ENCODE measurements at places on chromosomes 12 and 14.

DNA sequence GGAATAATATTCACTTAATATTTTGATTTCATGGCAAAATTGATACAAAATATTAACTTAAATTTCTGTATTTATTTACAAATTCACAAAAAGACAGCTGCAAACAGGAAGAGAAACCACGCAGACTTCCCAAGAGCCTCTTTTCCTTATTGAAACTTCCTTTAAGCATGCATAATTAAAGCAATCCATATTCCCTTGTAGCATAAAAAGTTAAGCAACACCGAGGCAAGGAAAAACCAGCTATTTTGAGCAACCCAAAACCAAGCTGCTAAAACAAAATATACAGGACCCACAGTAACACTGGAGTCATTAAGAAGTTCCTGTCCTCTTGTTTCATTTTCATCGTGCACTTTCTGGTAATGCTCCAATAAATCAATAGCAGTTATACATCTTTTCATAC, 58.0 kb downstream of the EEA1 start:
- no peak for DNase-seq

DNA sequence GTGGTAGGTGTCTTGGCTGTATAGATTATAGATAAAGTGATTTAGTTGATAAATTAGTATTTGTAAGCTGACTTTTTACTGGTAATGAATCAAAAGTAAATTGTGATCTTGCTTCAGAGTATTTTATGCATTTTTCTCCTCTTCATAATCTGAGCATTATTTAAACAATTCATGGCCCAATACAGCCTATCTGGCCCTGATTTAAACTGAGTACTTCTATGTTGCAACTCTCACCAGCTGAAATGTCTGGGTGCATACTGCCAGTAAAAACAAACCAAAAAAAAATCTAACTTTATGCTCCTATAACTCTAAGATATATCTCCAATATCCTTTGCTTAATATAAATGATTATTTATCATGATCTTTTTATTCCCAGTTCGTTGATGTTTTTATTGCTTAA, 86.6 kb downstream of the MIA2 start:
- no peak for DNase-seq

- no peak for DNase-seq
Measured at GRCh38 chr12:28027328-28027727, 54.8 kb upstream of the PTHLH start.

DNA sequence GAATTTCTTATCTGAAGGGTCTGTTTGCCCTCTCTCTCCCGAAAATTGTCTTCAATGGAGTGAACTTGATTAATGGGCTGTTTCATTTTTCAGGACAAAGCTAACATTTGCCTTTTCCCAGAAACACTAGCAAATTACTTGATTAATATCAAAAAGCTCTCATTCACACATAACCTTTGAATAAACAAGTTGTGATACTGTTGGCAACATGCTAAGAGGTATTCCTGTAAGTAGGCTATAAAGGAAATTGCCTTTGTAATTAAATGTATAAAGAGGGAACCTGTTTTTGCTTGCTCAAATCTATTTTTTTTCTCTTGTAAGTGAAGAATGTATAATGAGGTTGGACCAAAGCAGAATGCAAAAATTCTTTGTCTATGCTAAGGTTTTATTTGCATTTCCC, 457.2 kb downstream of the TMTC2 start:
- no peak for DNase-seq

DNA sequence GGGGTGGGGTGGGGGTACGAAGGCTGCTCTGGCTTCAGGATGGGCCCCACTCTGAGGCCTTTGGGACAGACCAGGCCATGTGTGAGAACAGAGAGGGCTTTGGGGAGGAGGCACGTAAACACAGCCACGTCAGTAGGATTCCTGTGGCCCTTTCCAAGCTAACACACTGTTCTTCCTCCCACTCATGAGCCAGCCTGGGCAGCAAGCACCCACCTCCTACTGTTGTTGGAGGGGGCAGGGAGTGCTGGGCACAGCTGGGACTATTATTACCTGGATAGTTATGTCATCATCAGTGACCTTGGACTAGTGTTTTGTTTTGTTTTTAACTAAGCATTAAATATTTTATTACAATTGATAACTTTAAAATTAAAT, 5.3 kb downstream of the CHGA start:
- DNase-seq: no peak

GRCh38 chr14:38786921-38787320, 316.1 kb downstream of the SEC23A start:
- DNase-seq: no peak

DNA sequence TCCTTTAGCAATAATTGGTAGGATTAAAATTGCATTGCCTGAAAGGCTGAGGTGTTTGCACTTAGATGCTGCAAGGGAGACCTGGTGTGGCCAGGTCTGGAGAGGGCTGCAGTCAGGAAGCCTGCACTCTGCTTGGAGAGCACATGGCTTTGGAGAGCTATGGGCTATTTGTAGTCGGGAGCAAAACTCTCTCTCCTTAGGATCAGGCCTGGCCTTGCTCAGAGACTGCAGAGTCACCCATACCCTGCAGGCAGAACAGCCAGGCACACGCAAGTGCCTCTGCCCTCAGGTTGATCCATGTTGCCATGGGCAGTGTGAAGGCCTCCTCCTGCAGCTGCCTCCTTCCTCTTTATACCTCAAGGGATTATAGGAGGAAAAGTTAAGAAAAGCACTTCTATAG, 26.8 kb downstream of the CKB start:
- DNase-seq: no peak

GRCh38 chr12:69925291-69925690, 100.3 kb downstream of the MYRFL start:
- DNase-seq: no peak

GRCh38 chr12:102851246-102851645, 65.8 kb downstream of the PAH start:
- DNase-seq: no peak

GRCh38 chr12:53226815-53227214, 5.2 kb downstream of the RARG start:
- DNase-seq: no peak

GRCh38 chr12:44979918-44980317, 71.0 kb downstream of the DBX2 start:
- no peak for DNase-seq

- no peak for DNase-seq
Measured at GRCh38 chr12:127282786-127283565, 984.0 kb upstream of the TMEM132C start.

DNA sequence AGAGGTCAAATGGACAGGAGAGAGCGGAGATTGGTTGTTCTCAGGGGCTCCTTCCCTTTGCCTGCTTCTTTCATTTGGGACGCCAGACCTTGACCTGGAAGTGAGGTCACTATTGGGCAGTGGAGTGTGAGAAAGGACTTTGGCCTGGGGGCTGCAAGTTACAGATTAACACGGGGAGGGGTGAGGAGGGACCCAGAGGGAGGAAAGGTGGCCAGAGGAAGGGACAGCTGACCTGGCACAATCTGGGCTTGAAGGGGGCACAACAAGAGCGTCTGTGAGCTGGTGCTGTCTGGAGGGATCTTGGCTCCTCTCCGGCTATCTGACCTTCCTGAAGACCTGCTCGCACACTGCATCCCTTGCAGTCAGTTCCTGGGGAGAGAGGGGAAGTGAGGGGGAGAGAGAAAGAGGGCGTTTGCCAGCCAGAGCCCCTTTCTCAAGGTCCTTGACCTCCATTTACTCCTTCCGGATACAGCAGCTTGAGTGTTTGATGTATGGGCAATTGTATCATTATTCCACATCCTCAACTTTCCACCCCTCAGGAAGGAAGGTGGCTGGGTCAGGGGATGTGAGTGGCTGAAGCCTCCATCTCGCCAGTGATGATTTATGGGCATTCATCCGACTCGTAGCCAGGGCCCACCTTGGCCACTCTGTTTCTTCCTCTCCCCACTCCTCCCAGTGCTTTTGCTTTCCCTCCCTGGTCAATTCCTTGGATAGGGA, 4.7 kb downstream of the RBP5 start:
- no peak for DNase-seq

DNA sequence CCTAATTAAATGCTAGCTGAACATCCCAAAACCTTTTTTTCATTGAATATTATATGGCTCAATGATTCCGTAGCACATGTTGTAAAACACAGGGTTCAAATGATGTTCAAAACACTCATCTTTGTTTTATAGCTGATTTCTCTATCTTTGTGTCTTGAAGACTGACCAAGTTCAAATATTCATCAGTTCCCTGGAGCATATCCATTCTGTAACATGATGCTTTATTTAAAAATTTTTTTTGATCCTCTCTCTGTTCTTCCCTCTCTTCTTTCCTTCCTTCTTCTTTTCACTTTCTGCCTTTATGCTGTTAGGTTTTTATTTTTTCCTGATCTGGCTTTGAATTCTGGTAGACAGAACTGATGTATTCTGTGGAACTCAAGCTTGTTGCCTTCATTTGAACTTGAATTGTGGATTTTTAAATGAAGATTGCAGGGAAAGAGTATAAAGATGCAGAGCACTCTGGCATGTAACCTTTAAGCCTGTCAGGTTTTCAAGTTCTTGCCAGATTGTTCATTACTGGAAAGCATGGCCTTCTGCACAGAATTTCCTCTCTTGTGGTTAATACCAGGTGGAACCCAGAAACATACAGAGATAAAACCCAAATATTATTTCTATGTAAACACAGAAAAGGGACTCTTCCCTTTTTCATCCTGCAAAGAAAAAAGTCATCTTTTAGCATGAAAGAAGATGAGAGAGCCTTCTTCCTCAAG, 39.5 kb downstream of the PROX2 start:
- DNase-seq: no peak

- DNase-seq: no peak
Measured at GRCh38 chr12:113083863-113084435, 27.4 kb downstream of the DTX1 start.

DNA sequence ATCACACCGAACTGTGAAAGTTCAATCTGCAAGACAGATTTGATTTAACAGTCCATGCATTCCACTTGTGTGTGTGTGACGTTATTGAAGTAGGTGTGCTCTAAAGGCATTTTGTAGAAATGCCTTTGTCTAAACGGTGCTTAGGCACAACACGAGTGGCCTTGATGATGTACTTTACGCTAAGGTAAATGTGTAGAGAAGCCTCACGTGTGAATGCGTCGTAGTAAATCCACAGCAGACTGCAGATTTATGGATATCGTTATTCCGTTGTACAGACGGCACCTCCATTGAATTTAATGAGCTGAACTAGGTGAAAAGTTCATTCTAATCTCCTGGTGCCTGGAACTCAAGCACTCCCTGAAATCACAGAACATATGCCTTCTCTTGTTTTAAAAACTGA, 202.8 kb upstream of the STXBP6 start:
- no peak for DNase-seq

- no peak for DNase-seq
Measured at GRCh38 chr12:95390192-95390591, 83.8 kb upstream of the METAP2 start.

DNA sequence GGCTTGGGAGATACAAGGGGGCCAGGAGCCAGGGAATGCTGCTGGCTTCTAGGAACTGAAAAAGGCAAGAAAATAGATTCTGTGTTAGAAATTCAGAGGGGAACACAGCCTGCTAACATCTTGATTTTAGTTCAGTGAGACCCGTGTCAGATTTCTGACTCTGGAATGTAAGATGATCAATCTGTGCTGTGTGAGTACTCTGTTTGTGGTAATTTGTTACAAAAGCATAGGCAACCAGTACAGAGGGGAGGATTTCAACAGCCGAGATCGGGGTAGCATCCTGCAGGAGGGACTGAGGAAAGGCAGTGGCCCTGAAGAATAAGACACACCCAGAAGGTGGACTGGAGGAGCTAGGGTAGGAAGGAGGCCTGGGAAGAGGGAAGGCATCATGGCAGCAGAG, 410.0 kb upstream of the CCDC196 start:
- no peak for DNase-seq

DNA sequence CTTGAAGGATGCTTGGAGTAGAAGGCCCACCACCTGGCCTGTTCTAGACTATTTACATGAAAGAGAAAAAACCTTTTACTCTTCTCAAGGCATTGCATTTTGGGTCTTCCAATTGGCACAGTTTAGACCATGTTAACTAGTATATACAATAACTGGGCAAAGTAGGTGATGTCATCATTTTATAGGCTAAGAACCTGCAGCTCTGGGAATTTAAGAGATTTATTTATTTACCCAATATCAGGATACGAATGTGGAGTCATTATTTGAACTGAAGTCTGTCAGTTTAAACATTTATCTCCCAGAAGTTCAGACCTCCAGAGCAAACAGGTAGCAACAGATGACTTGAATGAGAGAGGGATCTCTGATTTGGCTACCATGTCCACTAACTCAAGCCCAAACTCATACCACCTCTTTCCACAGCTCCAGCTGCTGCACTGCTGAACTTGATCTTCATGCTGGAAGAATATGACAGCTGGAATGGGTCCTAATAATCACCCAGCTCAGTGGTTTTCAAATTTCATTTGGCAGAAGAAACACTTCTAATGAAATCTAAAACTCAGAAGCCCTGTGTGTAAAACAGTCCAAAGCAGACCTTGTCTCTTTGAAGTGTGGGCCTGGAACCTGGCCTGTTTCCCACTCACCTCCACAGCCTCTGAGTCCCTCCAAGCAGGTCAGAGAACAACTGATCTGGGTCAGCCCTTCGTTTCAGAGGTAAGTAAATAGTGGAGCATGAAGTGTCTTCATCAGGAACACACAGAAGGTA, 179.2 kb downstream of the EMP1 start:
- no peak for DNase-seq

GRCh38 chr12:109163167-109163566, 46.8 kb downstream of the ACACB start:
- no peak for DNase-seq

DNA sequence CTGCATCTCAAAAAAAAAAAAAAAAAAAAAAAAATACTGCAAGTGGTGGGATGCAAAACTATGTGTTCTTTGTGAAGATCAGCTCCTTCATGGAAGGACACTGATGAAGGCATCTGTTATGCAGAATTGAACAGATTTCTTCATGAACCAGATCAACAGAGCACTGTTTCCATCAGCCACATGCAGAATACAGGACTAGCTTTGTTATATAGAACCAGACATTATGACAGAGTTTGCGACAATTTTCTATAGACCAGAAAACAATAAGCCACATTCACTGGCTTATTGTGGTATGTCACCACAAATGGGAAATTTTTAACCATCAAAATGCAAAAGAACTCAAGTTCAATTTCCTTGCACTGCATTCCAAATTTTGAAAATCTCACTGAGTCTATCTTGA, 34.7 kb downstream of the CIT start:
- no peak for DNase-seq

- DNase-seq: no peak
Measured at GRCh38 chr14:52150162-52150561, 81.3 kb upstream of the NID2 start.

Measured in stimulated activated CD4-positive, alpha-beta T cell treated with anti-CD3 and anti-CD28 coated beads, Interleukin-2, amount 100 ng/mL, for 48 hours (primary cell).